ENCODE measurements at places on chromosomes 5 and 9. TPM values are rescaled to one million over a fixed set of nuclear protein-coding genes. Genes with fewer than 3 reads are reported as not detected.

MEGF10 gene
- polyA plus RNA-seq, result 0.18 TPM

FBN2 gene
- 2.3 TPM for polyA plus RNA-seq

IRF1 gene
- polyA plus RNA-seq, result 0.96 TPM

TSLP gene
- not detected for polyA plus RNA-seq

PCDHA11 gene
- 5.3 TPM for polyA plus RNA-seq

RAB3C gene
- 94.3 TPM for polyA plus RNA-seq

TMEM174 gene
- polyA plus RNA-seq, result not detected

LMX1B gene
- polyA plus RNA-seq, result not detected

SLIT3 gene
- polyA plus RNA-seq, result 0.06 TPM

GPR151 gene
- polyA plus RNA-seq, result 1.0 TPM

SGCD gene
- 2.5 TPM for polyA plus RNA-seq

SOX30 gene
- not detected for polyA plus RNA-seq

PCDHGC5 gene
- 0.51 TPM for polyA plus RNA-seq

PLEKHG4B gene
- 0.32 TPM for polyA plus RNA-seq

ARL14EPL gene
- polyA plus RNA-seq, result 0.24 TPM

ZNF879 gene
- polyA plus RNA-seq, result 21.0 TPM

ALAD gene
- 42.9 TPM for polyA plus RNA-seq

CD74 gene
- not detected for polyA plus RNA-seq

PCDHA12 gene
- 12.8 TPM for polyA plus RNA-seq

EDIL3 gene
- polyA plus RNA-seq, result 7.4 TPM

PCDHB15 gene
- 13.7 TPM for polyA plus RNA-seq

HNRNPA0 gene
- 73.7 TPM for polyA plus RNA-seq

HABP4 gene
- 14.7 TPM for polyA plus RNA-seq

FCN2 gene
- not detected for polyA plus RNA-seq

TSPAN17 gene
- polyA plus RNA-seq, result 66.4 TPM

PDZD2 gene
- polyA plus RNA-seq, result 4.0 TPM

PIP5KL1 gene
- polyA plus RNA-seq, result 5.2 TPM

GPR150 gene
- not detected for polyA plus RNA-seq

ANKRD34B gene
- polyA plus RNA-seq, result 0.08 TPM

KCNIP1 gene
- 13.8 TPM for polyA plus RNA-seq

SPATA31C1 gene
- polyA plus RNA-seq, result not detected

DND1 gene
- 4.4 TPM for polyA plus RNA-seq

C7 gene
- 0.78 TPM for polyA plus RNA-seq

LCN10 gene
- polyA plus RNA-seq, result not detected

FCHO2 gene
- polyA plus RNA-seq, result 19.9 TPM

DBH gene
- not detected for polyA plus RNA-seq

SLCO6A1 gene
- polyA plus RNA-seq, result not detected

LHX3 gene
- not detected for polyA plus RNA-seq

TRIM7 gene
- polyA plus RNA-seq, result 2.1 TPM

PAX5 gene
- not detected for polyA plus RNA-seq

DMGDH gene
- polyA plus RNA-seq, result 0.70 TPM

SAPCD2 gene
- 0.22 TPM for polyA plus RNA-seq

PCSK5 gene
- 2.5 TPM for polyA plus RNA-seq

Measured in neural cell (in vitro differentiated cells).